Upper lobe of right lung (tissue), 1 donor: ENCODE measurements at places on chromosomes 3 and 15. TPM values are rescaled to one million over a fixed set of nuclear protein-coding genes. Genes with fewer than 3 reads are reported as not detected.

DNA sequence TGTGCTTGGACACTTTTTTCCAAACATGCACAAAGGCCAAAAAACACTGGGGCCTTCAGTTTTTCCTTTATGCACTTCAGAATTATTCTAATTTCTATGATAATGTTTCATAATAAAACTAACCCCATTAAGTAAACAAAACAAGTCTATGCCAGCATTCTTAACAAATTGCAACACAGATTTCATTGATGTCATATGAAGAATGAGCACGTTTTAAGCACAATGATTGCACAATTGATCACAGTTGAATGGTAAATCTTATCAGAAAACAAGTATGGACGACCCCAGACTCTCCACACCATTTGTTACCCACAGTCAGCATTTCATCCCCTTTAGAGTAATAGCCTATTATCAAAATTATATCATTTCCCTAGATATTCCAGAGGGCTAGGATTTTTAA is 46.7 kb upstream of the PROK2 start:
- no peak for DNase-seq

- no peak for DNase-seq
These were observed 30.5 kb upstream of the TIPARP start for GRCh38 chr3:156643729-156644389.

DNA sequence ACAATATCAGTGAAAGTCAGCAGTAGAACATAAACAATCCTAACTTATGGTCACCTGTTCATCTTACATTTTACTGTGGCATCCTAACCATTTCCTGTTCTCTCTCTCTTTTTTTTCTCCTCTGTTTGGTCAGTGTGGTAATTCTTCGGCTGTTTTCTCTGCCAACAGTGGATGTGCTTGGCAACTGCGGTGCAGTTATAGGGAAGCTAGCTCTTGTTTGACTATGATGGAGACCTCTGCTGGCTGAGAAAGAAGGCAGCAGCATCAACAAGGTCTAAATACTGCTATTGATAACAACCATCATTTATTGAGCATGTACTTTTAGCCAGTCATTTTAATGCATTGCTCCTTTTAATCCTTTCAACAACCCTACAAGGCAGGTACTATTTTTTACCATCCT is 723 bp upstream of the DRD3 start:
- DNase-seq: no peak

GRCh38 chr3:178086144-178086825 is 450.0 kb upstream of the KCNMB2 start:
- no peak for DNase-seq

DNA sequence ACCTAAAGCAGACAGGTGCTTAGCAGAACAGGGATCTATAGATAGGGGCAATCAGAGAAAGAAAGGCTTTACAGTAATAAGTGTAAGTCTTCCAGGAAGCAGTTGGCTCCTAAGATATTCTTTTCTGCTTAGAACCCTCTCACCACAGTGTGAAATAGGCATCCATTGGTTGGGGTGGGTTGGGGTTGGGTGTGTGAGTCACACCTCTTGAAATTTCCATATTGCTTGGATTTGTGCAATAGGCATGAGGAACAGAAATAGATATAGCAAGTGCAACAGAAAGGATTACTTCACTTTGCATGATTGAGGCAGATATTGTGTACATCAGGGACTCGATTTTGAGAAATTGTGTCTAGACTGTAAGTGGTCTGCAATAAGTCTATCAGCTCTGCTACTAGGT is 200.1 kb upstream of the GAP43 start:
- no peak for DNase-seq

DNA sequence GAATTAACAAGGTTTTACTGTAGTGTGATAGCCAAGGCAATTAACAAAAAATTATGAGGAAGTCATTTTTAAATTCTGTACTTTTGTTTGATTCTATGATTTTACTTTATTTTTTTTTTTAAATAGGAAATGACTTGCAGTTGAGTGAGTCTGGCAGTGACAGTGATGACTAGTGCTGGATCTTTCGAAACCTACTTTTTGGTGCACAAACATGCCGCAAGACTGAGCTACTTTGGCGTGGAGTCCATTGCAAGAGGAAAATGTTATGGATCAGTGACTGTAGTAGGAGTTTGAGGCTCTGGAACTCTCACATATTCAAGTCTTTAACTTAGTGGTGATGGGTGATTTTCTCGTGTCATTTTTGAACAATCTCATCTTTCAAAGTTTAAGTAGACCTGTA is 11.6 kb downstream of the EAF1 start:
- DNase-seq: no peak

GRCh38 chr3:193194371-193194770 is 46.7 kb upstream of the PLAAT1 start:
- DNase-seq: no peak

DNA sequence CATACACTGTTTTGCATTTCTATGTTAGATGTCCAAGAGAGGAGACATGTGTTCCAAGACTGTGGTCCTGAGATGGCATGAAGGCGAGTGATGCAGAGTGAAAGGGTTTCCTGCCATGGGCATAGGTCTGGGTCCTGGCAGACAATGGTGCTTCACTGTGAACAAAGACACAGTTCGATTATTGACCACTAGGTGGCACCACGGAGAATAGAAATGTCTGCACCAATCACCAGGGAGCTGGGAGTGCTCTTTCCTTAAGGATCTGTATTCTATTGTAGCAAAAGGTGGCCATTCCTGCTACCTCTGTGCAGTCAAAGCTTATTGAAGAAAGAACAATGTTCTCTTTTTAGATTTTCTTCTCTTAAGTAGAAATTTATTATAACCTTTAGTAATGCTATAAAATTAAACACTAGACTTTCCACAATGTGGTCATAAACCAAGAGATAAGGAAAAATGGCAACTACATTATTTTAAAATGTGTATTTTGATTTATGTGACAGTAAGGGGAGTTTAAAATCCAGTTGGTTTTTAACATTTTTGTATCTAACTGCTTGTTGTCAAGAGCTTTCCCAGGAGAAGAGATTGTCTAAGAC is 88.7 kb downstream of the GABRG3 start:
- DNase-seq: no peak

GRCh38 chr3:11470031-11470853 is 173.5 kb downstream of the VGLL4 start:
- DNase-seq: no peak

GRCh38 chr3:123448536-123449101 is at the start of gene ADCY5:
Gene ADCY5, minus strand, starts transcription at chr3:123449090. Its CDS starts 545 bp downstream, at chr3:123448545.
- DNase-seq: no peak

- DNase-seq: no peak
These were observed 70.3 kb upstream of the ARL8B start for GRCh38 chr3:5051772-5052171.

- no peak for DNase-seq
These were observed 104.7 kb upstream of the VEPH1 start for GRCh38 chr3:157607826-157608405.

DNA sequence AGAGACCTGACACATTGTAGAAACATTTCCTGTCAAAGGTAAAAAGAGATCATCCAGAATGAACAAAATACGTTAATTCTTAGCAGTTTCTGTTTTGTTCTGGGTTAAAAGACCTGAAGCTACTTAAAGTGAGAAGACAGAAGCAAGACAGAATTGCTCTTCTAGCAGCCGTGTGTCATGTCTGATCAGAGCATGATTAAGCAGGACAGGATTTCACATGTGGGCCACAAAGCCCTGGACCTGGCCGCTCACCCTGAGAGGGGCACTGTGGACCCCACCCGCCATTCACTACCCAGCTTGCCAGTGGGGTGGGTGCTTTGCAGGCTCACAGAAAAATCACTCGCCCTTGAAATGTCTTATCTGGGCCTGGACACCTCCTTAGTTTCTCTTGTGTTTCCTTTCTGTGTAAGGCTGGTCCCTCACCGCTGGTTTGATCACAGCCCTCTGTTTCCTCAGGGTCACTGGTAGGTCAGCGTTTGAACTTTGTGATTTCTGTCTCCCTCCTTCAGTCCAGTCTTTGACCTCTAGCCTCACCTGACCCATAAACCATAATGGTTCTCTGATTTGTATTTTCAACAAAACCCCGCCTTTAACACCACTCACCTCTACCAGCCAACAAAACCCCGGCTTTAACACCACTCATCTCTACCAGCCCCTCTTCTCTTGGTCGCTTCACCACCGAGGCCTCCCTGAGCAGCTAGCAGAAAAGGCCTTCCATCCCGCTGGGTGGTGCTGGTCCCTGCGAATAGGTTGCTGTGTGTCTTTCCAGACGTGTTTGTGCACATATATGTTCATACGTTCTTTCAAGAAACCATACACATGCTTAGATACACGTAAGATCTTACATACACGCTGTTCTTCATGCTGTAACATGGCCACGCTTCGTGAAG is 185.0 kb downstream of the OR4M2 start:
- DNase-seq: no peak

GRCh38 chr15:40358471-40359353 is 693 bp downstream of the DISP2 start:
- DNase-seq: no peak

The PP2D1 gene
- total RNA-seq: not detected

The TM6SF1 gene
- total RNA-seq: 25.4 TPM

The CFAP100 gene
- total RNA-seq: not detected

The GREM1 gene
- total RNA-seq: 2.8 TPM

The VGLL3 gene
- total RNA-seq: 61.5 TPM

The GOLGA6L10 gene
- total RNA-seq: 0.23 TPM

The TMEM40 gene
- total RNA-seq: not detected

The ACKR4 gene
- 8.0 TPM for total RNA-seq
